ENCODE measurements at places on chromosomes 2 and 18. TPM values are rescaled to one million over a fixed set of nuclear protein-coding genes. Genes with fewer than 3 reads are reported as not detected.

The TMEM178A gene
- total RNA-seq = 0.38 TPM

The SNX17 gene
- total RNA-seq = 119 TPM

The PKDCC gene
- 3.8 TPM for total RNA-seq

The MRPL19 gene
- total RNA-seq = 48.7 TPM

The SLC25A52 gene
- total RNA-seq = not detected

All from A375 (cell line).